SK-MEL-5 (cell line): ENCODE measurements at places on chromosomes 3 and 15.

DNA sequence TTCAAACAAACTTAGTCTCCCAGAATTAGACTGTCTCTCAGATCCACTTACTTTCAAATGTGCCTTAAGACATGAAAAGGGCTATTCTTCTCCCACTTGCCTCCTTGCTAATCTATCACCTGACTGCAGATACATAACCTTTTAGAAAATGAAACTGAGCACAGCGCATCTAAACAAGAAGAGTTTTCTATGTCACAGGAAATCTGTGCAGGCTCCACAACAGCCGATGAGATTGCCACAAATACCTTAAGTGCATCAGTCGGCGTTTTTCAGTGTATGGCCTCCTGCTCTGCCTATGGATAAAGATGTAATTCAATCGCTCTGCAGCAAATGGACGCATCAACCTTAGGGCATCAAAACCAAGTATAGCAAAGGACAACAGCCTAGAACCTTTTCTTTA, 544.2 kb downstream of the FOXP1 start:
- DNase-seq, result peak; percentile 88

- no peak for DNase-seq
Measured at GRCh38 chr15:97456521-97457202, 503.8 kb upstream of the ARRDC4 start.

- DNase-seq, result no peak
Measured at GRCh38 chr3:130260918-130261317, 84.6 kb upstream of the COL6A5 start.

DNA sequence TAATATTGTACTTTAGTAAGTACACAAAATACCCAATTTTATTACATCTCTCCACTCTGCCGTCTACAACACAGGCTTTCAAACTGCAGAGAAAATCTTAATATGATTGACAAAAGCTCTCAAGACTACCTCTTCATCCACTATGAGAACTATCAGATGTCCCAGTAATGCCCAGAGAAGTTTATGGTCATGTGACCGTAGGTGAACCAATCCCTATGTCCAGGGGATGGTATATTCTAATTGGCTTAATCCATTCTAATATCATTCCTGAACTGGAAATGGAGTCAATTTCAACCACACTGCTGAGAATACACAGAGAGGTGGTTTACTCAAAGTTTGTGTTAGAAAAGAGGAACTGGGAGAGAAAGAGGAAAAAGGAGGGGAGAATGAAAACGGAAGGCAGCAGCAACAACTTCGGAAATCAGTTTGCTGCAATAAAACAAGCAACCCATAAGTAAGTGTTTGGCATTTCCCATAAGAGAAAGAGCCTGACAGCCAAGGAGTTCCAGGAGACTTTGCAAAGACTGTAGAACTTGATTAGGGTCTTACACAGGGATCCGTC, 7.3 kb downstream of the SST start:
- DNase-seq, result no peak

GRCh38 chr3:137035631-137036030, 77.8 kb downstream of the IL20RB start:
- DNase-seq, result peak; percentile 52
